Cortex of kidney (tissue), 1 donor: ENCODE measurements at places on chromosomes 5 and 9.
A peak's percentile ranks its signal among the peaks of the same experiment; 100 is the strongest.

DNA sequence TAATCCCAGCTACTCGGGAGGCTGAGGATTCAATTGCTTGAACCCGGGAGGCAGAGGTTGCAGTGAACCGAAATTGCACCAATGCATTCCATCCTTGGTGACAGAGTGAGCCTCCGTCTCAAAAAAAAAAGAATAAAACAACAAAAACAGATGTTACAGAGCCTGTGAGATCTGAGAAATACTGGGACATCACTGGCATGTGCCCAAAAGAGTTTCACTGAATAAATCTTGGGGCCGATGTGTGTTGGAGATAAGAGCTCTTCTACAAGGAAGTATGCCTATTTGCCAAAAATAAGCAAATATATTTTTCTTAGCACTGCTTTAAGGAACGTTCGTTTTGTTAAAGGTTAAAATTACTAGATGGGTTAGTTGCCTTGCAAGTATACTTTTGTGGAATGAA is 55.1 kb downstream of the KIAA1958 start:
- no peak for DNase-seq

- DNase-seq, result no peak
These were observed 13.1 kb upstream of the ANXA1 start for GRCh38 chr9:73138516-73138915.

- DNase-seq, result no peak
These were observed at the start of gene SPATA6L for GRCh38 chr9:4666042-4666699. Gene SPATA6L (minus strand): TSS chr9:4666480. CDS start chr9:4666250, 230 bp downstream.

GRCh38 chr5:29894668-29895067 is 1298.8 kb upstream of the CDH6 start:
- DNase-seq, result no peak

DNA sequence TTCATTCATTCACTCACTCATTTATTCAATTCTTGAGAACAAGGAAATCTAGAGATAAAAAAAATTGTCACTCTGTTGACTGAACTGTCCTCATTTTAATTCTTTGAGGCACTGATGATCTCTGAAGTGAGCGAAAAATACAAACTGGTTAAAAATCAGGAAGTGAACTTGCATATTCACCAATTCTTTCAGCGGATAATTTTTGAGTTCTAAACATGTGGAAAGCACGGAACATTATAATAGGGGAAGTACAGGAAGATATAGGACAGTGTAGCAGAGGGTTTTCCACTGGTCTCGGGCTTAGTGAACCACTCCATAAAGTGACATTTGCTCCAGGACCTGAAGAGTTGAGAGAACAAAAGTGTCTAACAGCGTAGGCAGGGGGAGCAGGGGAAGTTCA is 169.5 kb downstream of the TLR4 start:
- DNase-seq, result no peak

GRCh38 chr5:178460598-178460997 is 129.6 kb downstream of the COL23A1 start:
- DNase-seq, result no peak

GRCh38 chr5:88884608-88884877 is 1.6 kb upstream of the MEF2C start:
- no peak for DNase-seq

DNA sequence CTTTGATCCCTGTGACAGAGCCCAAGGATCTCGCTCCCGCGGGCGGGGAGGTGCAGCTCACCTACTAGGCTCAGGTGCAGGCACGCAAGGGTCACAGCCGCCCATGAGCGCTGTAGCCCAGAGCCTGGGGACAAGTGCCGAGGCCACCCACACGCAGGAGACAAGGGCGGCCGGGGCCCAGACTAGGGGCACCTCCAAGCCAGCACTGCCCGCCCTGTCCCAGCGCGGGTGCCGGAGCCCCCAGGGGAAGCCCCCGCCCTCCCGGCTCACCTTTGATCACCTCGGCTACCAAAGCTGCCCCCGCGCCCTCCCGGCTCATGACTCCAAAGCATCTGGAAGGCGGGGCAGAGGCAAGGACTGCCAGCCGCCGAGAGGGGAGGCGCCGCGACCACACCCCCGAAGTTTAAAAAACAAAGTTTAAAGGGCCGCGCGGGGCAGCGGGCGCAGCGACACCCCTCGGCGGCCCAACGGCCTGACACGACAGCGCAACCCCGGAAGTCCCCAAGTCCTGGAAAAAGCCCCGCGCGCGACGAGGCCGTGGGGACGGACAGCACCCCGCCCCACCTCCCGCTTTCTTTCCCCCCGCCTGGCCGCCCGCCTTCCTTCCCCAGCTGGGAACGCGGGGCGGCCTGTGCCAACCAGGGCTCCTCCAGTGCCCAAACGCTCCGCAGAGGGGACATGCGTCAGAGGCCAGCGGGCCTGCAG is 53.0 kb downstream of the CDC14B start:
- peak; percentile 35 for DNase-seq

DNA sequence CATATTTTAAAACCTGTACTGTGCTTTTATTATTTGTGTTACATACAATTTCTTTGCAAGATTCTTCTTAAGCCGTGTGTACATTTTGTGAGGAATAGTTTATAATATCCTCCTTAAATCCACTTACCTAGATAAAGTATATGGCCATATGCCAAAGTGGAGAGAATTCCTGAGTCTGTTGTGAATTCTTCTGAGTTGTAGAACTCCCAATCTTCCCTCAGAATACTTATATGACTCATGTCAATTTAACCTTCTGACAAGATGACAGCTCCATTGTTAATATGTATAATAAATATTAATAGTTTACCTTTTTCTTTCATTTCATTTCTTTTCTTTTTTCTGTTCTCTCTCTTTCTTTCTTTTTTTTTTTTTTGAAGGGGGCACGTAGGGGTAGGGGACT is 6.0 kb upstream of the RICTOR start:
- no peak for DNase-seq

- DNase-seq, result no peak
These were observed 211.7 kb upstream of the GLRA1 start for GRCh38 chr5:152136321-152136720.

GRCh38 chr5:174693697-174694385 is 30.5 kb upstream of the MSX2 start:
- no peak for DNase-seq

- no peak for DNase-seq
These were observed 9.5 kb downstream of the ZNF367 start for GRCh38 chr9:96408409-96409280.

GRCh38 chr5:73482383-73483136 is 15.7 kb upstream of the BTF3 start:
- DNase-seq, result no peak

DNA sequence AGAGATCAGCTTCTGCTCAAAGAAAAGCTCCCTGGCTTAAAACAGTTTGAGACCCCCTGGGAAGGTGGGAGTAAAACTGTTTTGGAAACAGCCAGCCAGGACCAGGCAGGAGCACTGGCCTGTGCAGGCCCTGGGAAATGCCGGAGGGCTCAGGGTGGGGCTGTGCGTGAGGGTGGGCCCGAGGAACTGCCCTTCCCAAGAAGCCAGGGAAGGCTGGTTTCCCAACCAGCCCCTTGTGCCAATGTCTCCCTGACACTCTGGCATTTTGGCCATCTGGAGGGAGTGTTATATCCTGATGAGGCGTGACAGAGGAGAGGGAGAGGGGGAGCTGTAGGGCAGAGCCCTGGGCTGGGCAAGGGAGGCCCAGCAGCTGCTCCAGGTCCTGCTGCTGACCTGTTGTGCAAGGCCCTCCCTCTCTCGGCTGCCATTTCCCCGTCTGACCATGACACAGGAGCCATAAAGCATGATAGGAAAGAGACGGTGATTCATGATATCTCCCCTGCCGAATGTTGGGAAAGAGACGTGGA is 16.1 kb downstream of the OLFML2A start:
- DNase-seq, result no peak

- no peak for DNase-seq
These were observed 1224.0 kb upstream of the CDH18 start for GRCh38 chr5:21212026-21212425.
